ENCODE measurements at places on chromosomes 4 and X.

GRCh38 chr4:24643774-24644520 is 59.6 kb upstream of the DHX15 start:
- no peak for DNase-seq

DNA sequence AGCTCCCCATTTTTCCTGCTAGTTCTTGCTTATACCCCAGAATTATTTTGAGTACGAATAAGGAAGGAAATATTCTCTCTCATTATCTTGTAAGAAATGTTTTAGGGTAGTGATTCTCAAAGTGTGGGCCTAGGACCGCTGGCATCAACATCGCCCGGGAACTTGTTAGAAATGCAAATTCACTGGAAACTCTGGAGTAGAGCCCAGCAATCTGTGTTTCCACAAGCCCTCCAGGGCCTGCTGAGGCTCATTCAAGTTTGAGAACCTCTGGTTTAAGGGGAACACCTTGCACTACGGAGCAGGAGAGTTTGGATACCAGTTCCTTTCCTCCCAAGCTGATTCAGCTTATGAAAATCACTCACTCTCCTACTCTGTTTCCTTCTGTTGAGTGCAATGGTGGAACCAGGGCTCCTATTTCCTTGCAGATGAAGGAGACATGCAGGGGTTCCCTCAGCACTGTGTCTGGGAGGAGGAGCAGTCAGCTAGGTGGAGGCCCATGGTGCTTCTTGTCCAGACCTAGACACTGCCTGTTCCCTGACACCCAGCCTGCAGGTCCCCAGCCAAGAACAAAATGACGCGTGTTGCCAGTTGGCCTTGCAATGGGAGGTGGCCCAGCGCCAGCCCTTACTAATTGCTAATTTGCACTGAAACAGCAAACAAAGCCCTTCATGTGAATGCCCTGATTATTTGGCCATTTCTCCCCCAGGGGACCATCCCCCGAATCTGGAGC is 68.5 kb downstream of the CYTL1 start:
- DNase-seq = no peak

DNA sequence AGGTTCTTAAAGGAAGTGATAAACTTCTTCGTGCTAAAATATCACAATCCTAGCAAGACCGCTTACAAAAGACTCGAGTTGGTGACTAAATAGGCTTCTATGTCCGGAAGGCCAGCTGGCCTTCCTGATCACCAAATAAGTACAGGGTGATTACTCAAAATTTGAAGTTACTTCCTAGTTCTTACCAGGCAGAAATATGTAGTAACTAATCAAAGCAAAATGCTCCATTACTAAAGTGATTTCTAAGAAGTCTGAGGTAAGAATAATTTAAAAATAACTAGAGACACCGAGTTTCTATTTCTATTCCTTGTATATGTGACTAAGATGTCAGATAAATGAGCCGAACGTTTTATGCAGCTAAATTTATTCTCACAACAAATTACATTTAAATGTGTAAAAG is 62.2 kb downstream of the NSUN7 start:
- no peak for DNase-seq

GRCh38 chr4:151917145-151917734 is 156.4 kb upstream of the GATB start:
- DNase-seq = no peak

DNA sequence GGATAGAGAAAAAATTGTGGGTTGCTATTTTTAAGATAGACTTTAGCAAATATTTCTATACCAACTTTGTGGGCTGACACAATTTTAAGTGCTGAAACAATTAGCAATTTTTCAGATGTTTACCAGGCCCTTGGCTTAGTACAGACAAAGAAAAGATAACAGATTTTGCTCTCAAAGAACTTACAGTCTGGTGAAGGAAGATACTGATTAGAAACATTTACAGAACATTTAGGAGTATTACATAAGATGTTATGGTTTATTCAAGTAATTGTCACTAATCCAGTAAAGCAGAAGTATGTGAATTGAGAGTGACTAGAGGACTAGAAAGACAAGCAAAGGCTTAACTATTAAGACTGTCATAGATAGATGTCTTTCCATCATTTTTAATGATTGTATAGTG is 35.3 kb upstream of the NDUFC1 start:
- no peak for DNase-seq

DNA sequence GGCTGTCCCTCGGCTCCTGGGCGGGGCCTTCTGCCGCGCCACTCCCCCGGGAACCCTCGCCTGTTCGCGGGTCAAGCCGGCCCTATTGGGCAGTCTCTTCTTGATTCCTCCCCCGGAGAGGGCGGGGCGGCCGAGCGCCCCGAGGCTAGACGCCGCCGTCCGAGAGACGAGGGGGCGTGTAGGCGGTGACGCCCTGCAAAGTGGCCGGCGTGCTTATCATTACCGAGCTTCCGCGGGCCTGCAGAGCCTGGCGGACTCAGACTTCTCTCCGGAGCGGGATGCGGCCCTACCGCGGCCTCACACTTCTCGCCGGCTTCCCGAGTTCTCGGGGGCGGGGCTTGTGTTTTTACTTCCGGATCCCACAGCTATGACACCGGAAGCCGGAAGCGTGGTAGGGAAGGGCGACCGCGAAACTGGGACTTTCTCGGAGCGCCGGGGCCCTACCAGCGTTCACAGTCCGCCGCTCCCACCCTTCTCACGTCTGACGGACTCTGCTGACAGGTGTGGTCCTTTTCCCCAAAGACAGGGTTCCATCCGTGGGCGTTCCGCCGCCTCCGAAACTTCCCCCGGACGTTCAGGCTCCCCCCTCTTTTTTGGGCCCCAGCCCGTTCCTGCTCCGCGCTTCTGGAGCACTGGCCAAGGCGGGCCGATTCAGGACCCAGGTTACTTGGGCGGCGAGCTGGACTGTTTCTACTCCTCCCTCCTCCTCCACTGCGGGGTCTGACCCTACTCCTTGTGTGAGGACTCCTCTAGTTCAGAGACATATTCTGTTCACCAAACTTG is at the start of gene IKBKG:
Gene IKBKG, plus strand, starts transcription at position 376 of the 783 bp plus-strand sequence. CDS start 4,383 bp downstream, outside the sequence.
- DNase-seq = peak; percentile 93

GRCh38 chr4:85741921-85742591 is 267.1 kb downstream of the ARHGAP24 start:
- DNase-seq = no peak

DNA sequence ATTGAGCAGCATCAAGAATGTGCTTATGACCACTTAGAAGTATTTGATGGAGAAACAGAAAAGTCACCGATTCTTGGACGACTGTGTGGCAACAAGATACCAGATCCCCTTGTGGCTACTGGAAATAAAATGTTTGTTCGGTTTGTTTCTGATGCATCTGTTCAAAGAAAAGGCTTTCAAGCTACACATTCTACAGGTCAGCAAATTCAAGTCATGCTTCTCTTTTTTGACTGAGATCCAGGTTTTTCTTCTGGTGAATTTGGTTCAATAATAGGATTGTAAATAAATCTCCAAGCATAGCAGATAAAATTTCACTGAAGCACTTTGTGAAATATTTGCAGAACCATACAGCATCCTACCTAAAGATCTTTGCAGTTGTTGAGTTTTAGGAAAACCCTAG is 218.1 kb downstream of the TLL1 start:
- no peak for DNase-seq

DNA sequence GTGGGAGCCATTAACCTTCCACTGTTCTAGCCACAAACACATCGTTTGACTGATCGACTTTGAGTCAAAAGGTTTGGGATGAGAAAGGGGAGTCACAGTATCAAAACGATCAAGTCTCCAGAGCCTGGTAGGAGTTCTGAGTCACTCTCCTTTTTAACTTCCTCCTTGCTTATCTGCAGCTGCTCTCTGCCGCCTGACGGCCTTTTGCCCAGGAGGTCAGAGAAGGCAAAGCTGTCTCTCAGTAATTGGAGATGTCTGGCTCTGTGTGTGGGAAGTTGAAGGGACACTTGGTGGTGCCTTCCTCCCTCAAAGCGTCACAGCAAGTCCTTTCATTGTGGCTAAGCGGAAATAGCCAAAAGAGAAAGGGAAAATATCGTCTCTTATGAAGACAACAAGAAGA is 63.1 kb downstream of the ANOS1 start:
- no peak for DNase-seq

DNA sequence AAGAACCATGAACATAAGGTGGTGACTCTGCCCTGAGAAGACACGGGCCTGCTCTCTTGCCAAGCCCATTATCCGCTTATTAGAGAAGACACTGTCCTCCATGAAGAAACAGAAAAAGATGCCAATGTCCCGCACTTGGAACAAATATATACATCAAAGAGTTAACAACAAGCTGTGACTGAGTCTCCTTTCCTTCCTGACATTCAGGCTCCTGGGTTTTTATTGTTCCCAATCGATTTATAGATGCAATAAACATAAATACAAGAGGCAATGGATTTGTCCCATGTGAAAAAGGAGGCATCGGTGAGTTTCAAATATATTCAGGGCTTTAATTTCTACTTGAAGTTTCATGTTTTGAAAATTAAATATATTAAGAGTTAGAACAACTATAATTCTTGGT is 169.2 kb upstream of the CPEB2 start:
- DNase-seq = no peak

- DNase-seq = no peak
Observed at GRCh38 chr4:134327274-134328122, 125.9 kb upstream of the PABPC4L start.

DNA sequence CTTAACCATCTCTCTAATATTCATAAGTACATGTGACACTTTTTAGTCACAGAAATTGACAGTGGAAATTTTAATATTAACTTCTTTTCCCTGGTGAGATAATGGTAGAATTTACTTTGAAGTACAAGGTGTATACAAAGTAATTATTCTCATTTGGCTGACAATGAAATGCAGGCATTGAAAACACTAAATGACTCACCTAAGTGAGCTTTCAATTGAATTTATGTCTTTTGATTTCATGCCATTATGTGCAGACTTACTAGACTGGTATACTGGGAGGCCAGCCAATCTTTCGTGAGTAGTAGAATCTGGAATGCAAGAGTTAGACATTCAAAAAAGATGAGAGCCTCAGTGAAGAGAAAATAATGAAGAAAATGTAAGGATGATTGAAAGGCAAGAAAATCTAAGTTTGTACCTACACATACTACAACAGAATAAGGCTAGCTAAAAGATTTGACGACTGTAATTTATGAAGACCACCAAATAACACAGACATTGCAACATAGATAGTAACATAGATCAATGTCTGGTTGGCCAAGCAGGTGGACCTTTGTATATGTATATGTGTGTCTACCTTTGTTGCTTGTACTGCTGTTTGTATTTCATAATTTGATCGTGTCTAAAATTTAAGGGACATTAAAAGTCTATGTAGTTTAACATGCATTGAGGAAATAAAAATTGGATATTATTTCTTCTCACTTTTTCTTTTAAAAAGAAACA is 459.7 kb downstream of the IL15 start:
- DNase-seq = peak; percentile 96

- peak; percentile 38 for DNase-seq
Observed at GRCh38 chrX:39848900-39849299, 248.9 kb downstream of the BCOR start.

Data from fibroblast of skin of scalp (primary cell).